ENCODE measurements at places on chromosomes 5 and 9.

DNA sequence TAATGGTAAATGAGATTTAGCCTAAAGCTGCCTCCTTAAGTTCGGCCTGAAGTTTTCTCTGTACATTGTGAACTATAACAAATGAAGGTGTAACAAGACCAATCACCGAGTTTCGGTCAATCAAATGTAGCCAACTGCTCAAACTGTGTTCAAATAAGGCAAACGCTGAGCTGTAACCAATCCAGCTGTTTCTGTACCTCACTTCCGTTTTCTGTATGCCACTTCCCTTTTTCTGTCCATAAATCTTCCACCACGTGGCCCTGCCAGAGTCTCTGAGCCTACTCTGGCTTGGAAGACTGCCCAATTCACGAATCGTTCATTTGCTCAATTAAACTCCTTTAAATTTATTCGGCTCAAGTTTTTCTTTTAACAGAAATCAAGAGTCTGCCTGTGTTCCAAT lies 193.5 kb upstream of the KLF9 start:
- DNase-seq = no peak

DNA sequence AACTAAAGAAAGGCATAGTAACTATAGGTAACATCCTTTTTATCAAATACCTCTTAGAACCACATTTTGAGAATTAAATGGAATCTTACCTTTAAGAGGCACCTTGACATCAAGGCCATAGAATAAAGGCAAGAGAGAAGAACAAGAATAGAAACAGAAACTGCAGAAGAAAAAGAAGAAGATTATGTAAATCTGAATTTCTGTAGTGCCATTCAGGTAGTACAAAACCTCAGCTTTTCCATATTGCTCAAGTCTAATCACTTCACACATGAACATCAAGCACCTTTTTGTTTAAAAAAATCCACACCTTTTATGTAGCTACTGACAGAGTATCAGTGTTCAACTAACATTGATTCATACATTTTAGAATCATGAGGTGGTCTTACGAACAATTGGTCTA lies 91.8 kb upstream of the DPYSL3 start:
- DNase-seq = no peak

DNA sequence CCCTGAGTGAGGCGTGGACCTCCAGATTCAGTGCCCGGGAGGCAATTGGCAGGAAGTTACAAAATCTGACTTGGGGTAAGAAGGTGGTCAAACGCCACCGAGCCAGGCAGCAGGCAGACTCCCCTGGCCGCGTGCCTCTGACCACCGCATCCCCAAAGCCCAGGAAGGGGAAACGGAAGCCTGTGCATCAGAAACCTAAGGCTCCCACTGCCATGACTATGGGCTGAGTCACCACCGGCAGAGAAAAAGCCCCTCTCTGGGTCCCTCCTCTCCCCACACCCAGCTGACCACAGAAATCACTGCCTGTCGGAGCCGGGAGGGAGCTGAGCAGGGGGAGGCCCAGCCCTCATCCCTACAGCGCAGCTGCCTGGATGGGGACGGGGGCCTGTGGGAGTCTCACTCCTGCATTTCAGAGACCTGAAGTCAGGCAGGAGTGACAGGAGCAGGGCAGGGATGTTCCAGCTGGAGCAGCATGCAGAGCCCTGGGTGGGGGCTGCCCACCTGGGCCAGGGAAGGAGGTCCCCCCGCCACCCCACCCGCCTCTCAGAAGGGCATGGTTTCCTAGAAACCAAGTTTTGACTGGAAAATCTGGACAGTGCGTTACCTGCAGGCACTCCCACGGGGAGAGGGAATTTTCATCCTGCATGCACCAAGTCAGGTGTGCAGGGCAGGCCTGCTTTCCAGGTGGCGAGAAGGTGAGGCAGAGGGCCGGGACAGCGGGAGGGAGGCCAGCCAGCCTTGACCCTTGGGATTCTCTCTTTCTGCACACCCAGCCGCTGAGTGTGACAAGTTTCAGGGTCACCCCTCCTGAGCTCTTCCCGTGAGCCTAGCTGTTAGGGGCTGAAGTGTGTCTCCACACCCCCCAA lies 68.2 kb downstream of the LRSAM1 start:
- DNase-seq = peak; percentile 23

DNA sequence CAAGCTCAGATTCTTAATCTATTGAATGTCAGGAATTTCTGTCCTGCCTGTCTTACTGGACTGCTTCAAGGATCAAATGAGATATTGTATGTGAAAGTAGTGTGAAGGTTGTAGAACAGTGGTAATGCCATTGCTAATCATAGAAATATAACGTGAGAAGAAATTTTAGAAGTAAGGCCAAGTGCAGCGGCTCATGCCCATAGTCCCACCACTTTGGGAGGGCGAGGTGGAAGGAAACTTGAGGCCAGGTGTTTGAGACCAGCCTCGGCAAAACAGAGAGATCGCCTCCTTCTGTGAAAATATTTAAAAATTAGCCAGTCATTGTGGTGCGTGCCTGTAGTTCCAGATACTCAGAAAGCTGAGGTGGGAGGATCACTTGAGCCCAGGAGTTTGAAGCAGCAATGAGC lies 5.1 kb upstream of the HSPA5 start:
- DNase-seq = no peak

DNA sequence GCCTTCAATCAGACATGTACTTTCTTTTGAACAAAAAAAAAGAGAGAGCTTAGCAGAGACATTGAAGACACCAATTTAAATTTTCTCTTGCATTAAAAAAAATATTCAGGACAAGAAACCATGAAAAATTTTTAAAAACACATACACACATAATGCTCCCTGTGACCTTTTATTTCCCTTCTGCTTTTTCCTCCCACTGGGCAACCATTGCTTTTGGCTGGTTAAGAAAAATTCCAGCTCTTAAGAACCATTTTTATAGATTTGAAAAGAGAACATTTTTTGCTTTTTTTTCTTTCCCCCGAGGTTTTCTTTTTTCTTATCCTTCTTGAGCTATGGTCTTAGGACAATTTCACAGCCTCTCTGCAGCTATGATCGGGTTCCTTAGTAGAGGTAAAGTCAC lies 6.1 kb upstream of the HMHB1 start:
- no peak for DNase-seq

DNA sequence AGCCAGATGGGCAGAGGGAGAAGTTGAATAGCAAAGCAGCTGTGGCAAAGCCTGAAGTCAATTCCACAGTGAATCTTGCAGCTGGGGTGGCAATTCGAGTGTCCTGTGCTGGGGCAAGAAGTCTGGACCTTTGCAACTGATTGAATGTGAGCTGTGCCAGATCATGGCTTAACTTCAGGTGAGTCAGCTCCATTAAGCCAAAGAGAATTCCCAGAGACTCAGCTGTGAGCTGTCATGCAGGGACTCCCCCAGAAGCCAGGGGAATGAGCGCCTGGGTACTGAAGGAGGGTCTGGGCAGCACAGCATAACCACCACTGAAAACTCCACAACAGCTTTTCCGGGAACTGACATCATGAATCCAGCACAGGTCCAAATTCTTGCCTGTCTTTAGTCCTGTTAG lies 153.5 kb upstream of the TRPC7 start:
- DNase-seq = no peak

DNA sequence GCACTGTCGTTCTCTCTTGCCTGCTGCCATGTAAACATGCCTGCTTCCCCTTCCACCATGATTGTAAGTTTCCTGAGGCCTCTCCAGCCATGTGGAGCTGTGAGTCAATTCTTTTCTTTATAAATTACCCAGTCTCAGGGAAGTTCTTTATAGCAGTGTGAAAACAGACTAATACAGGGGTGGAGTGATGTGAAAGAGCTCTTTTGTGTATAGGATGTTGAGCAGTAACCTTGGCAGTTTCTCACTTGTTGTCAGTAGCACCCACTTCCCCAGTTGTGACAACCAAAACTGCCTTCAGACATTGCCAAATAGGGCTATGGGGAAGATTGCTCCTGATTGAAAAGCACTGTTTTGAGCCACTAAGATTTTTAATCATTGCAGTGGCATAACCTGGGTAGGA lies 552.2 kb upstream of the ZNF462 start:
- DNase-seq = no peak

DNA sequence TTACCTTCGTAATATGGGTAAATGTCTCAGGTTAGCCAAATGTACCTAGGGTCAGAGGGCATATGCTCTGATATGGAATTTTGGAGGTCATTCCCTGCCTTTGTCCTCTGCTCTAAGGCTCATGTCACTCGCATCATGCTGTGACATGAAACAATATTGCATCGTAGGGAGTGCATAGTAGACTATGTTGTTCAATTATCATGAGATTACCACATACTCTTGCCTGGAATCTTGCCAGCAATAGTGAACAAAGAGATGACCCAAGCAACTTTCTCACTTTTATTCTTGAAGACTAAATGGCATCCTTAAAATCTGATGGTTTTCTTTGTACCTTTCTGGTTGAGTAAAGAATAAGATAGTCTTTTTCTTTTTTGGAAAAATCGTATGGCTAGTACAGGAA lies 27.6 kb downstream of the ZNF462 start:
- no peak for DNase-seq

- DNase-seq = no peak
These were observed 96.8 kb upstream of the CTSL start for GRCh38 chr9:87629104-87629503.

DNA sequence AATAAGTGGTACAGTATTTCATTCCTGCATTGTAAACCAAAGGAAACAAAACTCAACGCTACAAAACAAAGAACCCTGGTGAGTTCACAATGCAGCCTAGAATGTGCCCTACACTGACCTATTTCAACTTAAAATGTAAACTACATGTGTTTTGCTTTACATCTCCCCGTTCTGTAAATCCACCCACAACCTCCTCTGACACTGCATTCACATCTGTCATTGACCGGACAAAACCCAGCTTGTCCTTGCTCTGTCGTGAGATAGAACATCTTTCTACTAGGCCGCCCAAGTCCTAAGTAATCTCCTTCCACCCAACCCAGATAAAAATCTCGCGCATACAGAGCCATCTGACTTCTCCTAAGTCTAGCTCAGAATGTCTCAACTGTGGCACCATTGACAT lies 6.1 kb upstream of the VLDLR start:
- DNase-seq = no peak

DNA sequence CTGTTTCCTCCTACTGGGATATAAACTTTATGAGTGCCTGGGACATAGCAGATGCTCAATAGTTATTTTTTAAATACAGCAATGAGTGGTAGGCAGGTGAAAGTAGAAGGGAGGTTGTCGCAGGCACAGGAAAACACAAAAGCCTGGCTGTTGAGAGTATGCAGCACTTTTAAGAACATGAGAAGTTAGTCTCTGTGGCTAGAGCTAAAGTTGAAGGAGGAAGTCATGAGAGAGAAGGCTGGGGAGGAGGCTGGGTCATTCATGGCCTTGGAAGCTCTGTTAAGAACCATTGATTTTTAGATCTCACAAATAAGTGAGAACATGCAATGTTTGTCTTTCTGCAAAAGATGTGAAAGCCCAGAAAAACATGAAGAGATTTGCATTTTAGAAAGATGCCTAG lies 126.7 kb downstream of the PRKACG start:
- no peak for DNase-seq

DNA sequence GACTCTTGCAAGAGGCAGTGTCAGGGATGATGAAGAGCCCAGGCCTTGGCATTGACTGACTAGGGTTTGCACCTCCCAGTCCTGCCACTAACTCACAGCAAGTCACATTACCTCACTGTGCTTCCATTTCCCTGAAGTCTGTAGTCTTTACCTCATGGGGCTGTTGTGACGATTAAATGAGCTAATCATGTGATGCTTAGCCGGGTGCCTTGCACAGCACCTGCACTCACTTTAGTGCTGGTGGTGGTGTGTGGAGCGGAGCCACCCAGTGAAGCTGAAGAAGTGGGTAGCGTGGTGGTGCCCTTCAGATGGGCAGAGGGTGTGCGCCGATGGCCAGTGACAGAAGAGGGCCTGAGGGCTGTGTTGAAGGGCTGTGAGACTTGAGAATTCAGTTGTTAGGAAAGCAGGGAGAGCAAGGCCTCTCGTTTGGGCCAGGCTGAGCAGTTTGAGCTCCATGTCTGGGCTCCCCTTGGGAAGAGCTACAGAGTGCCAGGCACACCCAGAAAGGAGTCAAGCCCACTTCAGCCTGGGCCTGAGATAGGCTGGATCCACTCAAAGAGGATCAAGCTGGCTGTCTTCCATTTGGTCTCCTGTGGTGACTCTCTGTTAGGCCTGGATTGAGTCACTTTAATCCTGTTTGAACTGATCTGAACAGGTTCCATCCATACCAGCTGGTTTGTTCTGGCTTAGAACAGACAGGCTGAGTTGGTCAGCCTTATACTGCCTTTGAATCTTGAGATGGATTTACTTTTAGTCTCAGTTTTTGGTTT lies 42.5 kb downstream of the RALGPS1 start:
- no peak for DNase-seq

DNA sequence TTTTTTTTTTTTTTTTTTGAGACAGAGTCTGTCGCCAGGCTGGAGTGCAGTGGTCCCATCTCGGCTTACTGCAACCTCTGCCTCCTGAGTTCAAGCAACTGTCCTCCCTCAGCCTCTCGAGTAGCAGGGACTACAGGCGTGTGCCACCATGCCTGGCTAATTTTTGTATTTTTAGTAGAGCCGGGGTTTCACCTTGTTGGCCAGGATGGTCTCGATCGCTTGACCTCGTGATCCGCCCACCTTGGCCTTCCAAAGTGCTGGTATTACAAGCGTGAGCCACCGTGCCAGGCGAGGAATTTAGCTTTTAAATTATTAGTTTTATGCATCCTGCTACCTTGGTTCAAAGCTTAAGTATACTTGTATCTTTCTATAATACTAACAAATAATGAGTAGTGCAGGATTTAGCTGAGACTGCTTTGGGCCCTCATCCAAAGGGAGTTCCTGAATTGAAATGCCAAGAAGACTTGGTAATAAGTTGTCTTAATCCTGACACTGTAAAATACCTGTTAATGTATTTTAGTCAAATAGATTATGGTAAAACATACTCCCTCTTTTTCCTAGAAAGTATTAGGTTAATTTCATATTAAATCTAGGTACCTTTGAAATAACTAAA lies 5.0 kb downstream of the CDC42SE2 start:
- no peak for DNase-seq

DNA sequence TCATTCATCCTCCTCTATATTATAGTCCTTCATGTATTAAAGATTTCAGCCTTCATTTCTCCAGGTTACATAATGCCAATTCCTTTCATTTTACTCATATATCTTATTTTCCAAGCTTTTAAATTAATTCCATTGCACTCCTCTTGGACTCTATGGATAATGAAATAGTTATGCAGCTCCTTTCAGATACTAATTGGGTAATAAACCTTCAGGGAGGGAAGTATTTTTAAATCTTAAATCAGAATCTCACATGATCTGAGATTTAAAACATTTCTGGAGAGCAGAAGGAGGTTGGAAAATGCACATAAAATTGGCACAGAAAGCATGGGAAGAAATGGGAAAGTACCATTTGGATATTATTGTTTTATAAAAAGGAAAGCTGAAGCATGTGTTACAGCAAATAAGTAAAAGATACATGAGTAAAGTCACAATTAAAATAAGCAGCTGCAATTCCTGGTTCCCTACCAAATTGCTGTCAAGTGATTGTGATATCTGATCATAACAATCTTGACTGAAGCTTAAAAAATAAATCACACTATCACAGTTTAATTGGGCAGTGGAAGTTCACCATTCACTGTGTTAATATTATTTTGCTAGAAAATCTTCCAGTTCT lies 257.9 kb upstream of the NREP start:
- no peak for DNase-seq

GRCh38 chr9:80811656-80812055 lies 877.7 kb downstream of the TLE1 start:
- DNase-seq = no peak

GRCh38 chr5:9624196-9624947 lies 5.8 kb downstream of the TAS2R1 start:
- DNase-seq = no peak

- no peak for DNase-seq
These were observed 29.4 kb upstream of the GDA start for GRCh38 chr9:72119853-72120252.
